Peyer's patch (tissue), 4 donors: ENCODE measurements at places on chromosomes 4 and X.

- no peak for DNase-seq
These were observed 218.5 kb downstream of the SPANXN3 start for GRCh38 chrX:143298663-143299241.

- DNase-seq, result no peak
These were observed 61.7 kb downstream of the NBDY start for GRCh38 chrX:56790778-56791177.

- no peak for DNase-seq
These were observed 1.6 kb downstream of the KLHL13 start for GRCh38 chrX:118114971-118115370.

- DNase-seq, result no peak
These were observed 262.7 kb downstream of the PDHA2 start for GRCh38 chr4:96102541-96103026.

DNA sequence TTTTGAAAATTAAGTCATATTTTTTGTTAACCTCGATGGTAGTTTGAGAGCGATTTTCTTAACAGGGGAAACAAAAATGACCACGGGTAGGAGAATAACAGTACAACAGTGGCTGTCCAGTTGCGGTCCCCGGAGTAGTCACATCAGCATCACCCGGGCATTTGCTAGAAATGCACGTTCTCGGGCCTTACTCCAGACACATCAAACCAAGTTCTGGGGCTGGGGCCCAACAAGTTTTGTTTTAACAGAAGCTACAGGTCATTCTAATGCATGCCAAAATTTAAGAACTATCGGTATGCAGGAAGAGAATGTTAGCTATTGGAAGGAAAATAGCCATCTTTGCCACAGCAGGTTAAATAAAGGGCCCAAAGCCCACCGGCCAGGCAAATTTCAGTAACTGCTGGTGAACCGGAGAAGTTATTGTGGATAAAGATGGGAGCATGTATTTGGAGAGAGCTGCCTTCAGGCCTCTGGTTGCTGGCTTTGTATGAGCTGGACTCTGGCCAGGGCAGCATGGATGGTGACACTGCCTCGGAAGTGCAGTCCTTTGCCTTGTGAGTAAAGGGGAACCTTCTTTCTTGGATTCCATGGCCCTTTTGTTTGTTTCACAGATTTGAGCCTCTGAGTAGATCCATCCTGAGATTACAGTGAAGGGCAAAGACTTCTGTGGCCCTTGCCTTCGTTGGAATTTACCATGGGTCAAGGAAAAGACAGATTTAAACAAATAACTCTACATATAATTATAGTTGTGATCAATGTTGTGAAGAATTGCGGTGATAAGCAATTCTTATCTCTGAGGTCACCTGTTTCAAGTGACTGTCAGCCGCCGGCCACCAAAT lies 62.1 kb downstream of the TBC1D14 start:
- DNase-seq, result no peak

GRCh38 chr4:81606801-81607501 lies 135.2 kb upstream of the RASGEF1B start:
- DNase-seq, result no peak

- DNase-seq, result no peak
These were observed 40.0 kb upstream of the IQSEC2 start for GRCh38 chrX:53321230-53321942.

GRCh38 chr4:89922848-89923416 lies 28.3 kb downstream of the MMRN1 start:
- no peak for DNase-seq

DNA sequence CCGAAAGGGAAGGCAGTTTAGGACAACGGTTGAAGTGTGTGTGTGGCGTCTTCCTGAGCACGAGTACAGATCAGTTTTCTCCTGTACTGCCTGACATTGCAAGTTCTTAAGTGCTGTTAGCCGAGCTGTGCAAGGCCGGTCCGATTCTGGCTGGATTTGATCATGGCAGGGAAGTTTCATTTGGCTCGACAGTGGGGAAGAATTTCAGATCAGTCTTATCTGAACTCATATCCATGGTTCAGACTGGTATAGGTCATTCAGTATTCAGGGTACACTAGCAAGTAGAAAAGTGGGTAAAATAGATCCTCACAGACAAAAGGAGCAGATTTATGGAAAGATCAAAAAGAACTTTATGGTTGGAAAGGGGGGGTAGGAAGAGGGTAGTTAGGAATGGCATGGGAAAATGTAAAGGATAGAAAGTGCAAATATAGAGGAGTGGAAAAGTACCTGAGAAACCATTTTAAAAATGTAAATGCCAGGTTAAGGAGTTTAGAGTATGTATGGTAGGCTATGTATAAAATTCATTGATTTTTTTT lies 716 bp downstream of the THAP9 start:
- DNase-seq, result no peak

- no peak for DNase-seq
These were observed 30.2 kb upstream of the CYP4V2 start for GRCh38 chr4:186161138-186161537.

GRCh38 chrX:152988536-152989291 lies 5.2 kb downstream of the PNMA5 start:
- DNase-seq, result no peak

GRCh38 chr4:52038103-52038912 lies at the start of gene SGCB:
TSS of gene SGCB (minus strand) at chr4:52038299. CDS start at chr4:52038259, 40 bp downstream.
- peak; percentile 46 for DNase-seq

- peak; percentile 53 for DNase-seq
These were observed 59.3 kb downstream of the MAML3 start for GRCh38 chr4:140094438-140095420.

- no peak for DNase-seq
These were observed 897.7 kb downstream of the TRIML1 start for GRCh38 chr4:189036906-189037305.

GRCh38 chr4:79842162-79842561 lies 230.9 kb downstream of the ANTXR2 start:
- DNase-seq, result no peak

- no peak for DNase-seq
These were observed 6.2 kb downstream of the S100P start for GRCh38 chr4:6699903-6700302.

GRCh38 chrX:45766981-45767501 lies 566.4 kb upstream of the DIPK2B start:
- no peak for DNase-seq
